ENCODE measurements at places on chromosomes 13 and 19.

- DNase-seq, result peak; percentile 54
These were observed at the start of gene MARK4 for GRCh38 chr19:45250832-45251451. TSS of gene MARK4 (plus strand) at chr19:45251271. CDS start at chr19:45251589, 318 bp downstream.

- DNase-seq, result no peak
These were observed 4.9 kb upstream of the CLDN10 start for GRCh38 chr13:95547531-95548167.

GRCh38 chr13:40096357-40096901 lies 441.0 kb downstream of the COG6 start:
- no peak for DNase-seq

DNA sequence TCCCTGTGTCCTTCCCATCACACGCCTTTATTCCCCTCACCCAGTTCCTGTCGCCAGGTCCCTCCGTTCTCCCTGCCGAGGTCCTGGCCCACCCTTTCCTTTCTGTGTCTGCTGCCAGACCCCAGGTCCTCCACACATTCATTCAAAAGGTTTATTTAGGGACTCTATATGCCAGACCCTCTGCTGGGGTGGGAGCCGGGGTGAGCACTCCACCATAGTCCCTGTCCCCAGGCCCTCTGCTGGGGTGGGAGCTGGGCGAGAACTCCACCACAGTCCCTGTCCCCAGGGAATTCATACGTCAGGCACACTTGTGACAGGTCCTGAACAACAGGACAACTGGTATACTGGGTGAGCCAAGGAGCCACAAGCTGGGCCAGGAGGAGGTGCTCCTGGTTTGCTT lies 34.4 kb upstream of the TUBGCP3 start:
- no peak for DNase-seq

DNA sequence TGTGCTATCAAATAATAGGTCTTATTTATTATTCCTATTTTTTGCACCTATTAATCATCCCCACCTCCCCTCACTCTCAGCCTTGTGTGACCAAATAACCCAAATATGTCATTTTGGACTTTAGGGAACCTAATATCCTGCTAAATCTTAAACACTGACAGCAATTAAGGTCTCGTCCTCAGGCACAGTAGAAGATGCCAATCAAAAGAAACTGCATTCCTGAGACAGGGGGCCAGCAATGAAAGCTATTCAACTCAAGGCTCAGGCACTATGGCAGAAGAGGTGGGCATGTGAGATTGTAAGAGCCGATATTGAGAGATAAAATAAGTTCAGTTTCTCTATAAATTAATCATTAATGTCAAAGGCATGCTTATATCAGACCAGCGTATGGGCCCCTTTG lies 1437.7 kb upstream of the PCDH9 start:
- DNase-seq, result no peak

- DNase-seq, result peak; percentile 50
These were observed 65.4 kb downstream of the RUBCNL start for GRCh38 chr13:46321494-46322225.

DNA sequence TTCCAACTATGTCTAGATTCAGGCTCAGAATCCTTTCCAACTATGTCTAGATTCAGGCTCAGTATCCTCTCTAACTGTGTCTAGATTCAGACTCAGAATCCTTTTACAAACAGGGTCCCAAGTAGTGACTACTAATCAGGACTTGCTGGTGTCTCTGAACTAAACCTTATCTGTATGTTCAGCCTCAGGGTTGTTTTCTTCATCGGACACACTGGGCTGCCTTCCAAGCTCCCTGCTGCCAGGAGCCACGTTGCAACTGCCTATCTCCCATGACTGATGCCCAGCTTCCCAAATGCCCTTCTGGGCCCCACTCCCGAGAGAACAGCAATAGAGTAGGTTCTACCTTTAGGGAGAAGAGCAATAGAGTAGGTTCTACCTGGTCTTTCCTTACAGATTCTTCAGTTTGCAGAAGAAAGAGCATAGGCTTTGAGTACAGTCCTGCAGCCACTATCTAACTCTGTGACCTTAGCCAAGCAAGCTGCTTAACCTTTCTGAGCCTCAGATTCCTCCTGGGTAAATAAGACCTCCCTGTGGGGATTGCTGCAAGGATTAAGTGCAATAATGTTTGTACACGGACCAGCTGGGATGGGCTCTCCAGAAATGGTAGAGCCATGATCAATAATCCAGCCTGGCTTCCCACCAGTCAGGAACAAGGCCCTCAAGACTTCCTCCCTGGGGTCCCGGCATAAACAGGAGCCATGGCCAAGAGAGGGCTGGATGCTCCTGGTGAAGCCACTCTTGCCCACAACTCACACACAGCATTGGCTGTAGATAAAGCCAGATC lies 61.5 kb downstream of the ZIC5 start:
- DNase-seq, result no peak

All from hematopoietic multipotent progenitor cell (in vitro differentiated cells).